Fibroblast of skin of back (primary cell): ENCODE measurements at places on chromosomes 12 and 14.
A peak's percentile ranks its signal among the peaks of the same experiment; 100 is the strongest.

GRCh38 chr14:104422837-104423681 is 156.5 kb upstream of the C14orf180 start:
- no peak for DNase-seq

- peak; percentile 51 for DNase-seq
These were observed 27.6 kb downstream of the TCTN1 start for GRCh38 chr12:110641521-110641920.

GRCh38 chr14:33062881-33063280 is 124.2 kb downstream of the NPAS3 start:
- no peak for DNase-seq

DNA sequence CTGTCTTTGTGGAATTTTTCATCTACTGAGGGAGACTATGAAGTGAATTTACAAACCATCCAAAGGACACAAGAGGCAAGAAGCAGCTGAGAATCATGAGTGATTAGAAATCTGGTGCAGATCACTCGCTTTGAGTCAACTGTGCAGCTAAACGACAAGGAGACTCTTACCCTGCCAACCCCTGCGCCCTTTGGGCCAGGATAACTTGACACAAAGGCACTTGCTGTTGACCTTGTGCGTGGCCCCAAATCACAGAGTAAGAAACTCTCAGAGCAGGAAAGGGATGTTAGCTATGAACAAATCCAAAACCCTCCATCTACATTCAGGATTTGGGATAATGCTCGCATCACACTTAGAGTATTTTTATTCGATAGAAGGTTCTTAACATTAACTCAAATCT is 11.5 kb upstream of the PARP11 start:
- DNase-seq, result no peak

DNA sequence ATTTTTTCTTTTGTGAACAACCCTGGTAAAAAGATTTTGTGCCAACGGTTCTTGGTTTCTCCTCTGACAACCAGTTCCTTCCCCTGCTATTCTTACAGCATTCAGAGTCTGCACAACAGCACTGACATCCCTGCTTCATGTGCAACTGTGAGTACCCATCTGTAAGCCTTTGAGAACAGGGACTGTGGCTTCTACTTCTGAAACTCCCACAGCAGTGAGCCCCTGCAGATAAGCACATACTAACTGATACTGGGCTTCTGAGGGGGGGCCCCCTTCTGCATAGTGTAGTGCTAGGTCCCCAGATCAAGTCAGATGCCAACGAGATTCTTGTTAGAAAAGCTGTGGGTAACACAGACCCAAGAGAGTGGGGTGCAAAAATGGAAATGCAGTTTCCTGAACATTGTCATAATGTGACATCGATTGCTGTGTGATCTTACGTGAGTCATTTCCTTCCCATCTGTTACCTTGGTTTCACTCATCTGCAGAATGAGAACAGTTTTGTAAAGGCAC is 11.1 kb upstream of the NINJ2 start:
- no peak for DNase-seq

DNA sequence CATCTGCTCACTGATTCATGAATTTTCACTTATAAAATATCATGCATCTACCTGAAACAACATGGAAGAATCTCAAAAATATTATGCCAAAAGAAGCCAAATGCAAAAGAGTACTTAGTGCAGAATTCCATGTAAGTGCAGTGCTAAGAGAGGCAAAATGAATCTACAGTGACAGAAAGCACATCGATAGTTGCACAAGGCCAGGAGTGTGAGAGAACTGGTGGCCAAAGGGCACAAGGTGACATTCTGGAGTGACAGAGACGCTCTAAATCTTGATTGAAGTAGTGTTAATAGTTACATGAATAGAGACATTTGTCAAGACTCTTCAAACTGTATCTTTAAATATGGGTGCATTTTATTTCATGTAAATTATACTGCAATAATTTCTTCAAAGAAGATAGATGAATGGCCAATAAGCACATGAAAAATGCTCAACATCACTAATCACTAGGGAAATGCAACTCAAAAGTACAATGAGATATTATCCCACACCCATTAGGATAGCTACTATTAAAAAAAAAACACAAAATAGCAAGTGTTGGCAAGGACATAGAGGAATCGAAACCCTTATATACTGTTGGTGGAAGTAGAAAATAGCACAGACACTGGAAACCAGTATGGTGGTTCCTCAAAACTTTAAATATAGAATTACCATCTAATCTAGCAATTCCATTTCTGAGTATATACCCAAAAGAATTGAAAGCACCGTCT is 71.7 kb upstream of the KICS2 start:
- DNase-seq, result no peak

- DNase-seq, result no peak
These were observed 44.5 kb downstream of the RERGL start for GRCh38 chr12:18045446-18045992.

DNA sequence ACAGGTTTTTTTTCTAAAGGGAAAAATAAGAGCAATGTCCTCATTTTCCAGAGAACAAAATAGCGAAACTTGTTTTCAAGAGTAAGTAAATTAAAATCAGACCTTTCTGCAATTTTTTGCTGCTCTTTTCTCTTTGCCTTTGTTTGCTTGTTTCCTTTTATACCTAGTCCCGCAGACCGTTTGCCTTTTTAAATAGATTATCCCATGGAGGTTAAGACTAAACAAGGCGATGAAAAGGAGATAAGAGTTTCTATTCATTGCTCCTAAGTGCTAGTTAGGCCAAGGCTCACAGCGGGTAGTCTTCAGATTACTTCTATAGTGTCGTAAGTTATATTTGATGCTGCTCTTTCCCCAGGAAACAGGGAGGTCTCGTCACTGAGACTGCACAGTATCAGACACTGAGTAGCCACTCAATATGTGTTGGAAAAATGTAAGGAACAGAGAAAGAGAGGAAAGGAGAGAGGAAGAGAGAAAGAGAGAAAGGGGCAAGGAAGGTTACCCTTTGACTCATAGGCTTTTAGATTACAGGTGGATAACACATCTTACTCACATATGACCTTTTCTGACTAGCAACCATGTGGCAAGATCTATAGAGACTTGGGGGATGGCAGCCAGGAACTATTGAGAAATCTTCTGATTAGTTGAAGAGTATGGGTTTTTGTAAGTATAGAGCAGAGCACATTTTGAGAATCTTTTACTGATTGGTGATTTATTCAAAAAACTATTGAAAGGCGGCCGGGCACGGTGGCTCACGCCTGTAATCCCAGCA is 107.5 kb upstream of the PARP11 start:
- no peak for DNase-seq

DNA sequence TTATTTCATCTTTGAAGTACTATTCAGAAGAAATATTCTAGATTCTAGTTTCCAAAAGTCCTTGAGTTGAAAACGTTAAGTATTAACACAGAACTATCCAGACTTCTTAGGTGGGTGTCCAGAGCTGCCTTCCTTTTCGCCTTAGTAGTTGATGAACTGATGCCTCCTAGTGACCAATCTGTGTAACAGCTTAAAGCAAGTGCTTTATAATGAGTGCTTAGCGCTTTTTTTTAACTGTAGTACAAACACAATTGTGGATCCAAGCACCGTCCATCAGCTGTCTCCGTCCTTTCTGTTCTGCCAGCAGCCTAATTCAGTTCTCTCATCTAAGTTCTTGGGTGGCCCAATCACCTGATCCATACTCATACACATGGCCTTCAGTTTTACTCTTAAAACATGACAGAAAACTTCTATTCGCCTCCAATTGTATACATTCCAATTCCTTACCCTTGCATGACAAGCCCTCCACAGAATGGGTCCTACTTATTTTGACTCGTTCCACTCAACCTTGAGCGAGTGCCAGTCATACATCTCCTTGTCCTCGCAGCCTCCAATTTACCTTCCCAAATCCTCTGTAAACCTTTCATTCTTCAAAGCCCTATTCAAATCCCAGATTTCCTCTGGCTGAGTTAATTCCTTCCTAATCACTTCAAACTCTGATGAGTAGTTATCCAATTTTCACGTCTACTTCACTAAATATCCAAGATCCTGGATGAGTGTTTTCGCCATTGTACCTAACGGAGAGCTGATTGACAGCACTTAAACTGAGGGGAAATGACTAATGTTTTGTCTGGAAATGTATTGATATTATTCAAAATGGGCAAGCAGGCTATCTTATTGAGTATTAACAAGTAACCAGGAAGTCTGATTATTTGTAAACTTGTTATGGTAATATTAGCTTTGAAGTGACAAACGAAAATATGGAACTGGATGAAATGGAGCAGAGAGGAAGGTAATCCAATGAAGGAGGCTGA is 5.8 kb upstream of the PHLDA1 start:
- DNase-seq, result peak; percentile 81

DNA sequence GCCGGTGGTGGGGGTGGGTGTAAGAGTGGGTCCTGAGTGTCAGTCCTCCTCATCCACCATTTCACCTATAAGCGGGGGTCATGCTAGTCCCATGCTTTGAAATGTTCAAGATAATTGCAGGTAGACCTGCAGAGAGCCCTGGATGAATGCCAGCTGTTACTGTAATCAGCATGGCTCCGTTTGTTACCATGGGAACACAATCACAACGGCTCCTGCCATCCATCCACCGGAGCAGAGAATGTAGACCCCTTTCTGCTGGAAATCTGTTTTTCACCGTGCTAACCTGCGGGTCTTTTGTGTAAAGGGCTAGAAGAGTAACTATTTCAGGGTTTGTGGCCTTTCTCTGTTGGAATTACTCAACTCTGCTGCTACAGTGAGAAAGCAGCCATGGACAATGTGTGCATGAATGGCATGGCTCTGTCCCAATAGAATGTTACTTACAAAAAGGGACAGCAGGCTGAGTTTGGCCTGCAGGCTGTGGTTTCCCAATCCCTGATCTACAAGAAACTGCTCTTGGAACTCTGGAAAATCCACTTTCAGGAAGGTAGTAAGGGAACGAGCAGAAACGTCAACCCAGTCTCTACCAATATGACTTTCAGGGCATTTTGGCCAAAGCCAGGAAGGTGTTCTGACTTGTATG is 36.1 kb downstream of the KCTD10 start:
- no peak for DNase-seq

DNA sequence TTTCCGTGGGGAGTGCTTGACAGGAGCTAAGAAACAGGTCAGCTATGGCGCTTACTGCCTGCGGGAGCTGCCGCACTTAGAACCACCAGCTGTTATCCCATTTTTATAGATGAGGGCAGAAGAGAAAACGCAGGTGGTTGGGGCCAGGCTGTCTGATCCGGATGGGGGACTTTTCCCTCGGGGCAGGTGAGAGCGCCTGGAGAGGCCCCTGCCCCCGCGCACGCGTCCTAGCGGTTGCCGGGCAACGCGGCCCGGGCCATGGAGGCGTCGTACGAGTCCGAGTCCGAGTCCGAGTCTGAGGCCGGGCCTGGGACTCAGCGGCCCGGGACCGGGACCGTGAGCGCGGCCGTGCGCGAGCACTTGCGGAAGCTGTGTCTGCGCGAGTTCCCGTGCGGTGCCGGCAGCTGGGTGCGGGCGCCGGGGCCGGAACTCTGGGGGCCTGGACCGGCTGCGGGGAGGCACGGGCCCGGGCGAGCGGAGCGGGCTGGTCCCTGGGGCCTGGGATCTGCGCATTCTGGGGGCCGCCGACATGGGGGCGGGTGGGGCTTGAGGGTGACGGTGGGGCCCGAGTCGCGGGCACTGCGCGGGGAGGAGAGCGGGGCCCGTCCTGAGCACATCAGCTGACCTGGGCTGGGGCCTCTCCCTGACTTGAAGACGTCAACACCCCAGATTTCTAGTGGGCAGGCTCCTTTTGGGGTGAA is at the start of gene LRRC43:
Gene LRRC43 (plus strand): TSS at position 237 of the 701 bp plus-strand sequence. CDS start 22 bp downstream, at position 259.
- DNase-seq, result peak; percentile 23

DNA sequence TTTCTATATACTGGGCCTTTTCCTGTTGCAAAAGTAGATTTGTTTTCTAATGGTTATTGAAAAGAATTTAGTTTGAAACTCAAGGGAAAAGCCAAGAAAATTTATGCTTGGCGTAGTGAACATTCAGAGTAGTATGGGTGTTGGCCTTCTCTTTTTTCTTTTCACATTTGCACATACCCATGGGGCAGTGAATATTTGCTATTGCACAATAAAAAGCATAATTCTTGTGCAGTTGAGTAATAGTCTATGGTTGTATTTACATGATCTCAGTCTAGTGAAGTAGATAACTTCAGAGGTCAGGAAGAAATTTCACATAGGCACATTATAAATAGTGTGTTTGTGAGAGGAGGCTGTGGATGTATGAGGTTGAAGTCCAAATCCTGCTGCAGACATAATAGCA is 158.1 kb downstream of the FLRT2 start:
- peak; percentile 10 for DNase-seq

DNA sequence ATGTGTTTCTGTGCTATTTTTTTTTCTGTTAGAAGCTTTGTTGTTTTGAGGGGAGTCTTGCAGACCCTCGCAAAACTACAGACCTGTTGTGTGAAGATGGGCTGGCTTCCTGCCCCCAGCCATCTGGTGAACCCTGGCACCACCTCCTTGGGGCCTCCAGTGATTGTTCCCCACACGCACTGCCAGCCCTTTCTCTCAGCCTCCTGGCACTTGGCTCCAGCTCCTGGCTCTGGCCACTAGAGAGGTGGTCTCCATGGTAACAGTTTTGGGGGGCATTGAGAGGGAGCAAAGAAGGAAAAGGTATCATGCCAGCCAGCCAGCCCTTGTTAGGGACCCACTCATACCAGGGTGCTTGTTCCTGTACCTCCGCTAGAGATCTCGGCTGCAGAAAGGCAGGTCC is 176.4 kb upstream of the RPH3A start:
- DNase-seq, result no peak

DNA sequence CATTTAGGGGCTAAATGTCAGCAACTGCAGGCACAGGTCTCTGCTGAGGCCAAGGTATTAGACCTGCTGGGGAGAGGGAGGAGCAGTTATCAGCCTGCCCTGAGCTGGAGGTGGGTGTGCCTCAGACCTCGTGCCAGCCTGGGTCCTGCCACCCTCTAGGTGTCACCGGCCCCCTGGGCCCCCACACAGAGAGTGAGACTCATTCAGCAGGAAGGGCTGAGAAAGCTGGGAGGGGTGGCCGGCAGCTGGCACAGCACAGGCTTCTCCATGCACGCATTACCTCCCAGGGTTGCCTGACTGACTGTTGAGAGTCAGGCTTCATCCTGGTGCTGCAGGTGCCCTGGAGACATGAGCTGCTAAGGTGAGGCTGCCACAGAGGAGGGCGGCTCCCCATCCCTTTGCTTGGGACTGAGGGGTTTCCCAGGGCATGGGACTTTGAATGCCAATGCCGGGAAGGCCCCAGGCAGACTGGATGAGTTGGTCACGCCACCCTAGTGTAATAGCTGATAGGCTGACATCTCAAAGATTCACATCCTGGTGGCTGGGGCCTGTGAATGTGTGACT is 75.3 kb upstream of the C14orf180 start:
- DNase-seq, result no peak

DNA sequence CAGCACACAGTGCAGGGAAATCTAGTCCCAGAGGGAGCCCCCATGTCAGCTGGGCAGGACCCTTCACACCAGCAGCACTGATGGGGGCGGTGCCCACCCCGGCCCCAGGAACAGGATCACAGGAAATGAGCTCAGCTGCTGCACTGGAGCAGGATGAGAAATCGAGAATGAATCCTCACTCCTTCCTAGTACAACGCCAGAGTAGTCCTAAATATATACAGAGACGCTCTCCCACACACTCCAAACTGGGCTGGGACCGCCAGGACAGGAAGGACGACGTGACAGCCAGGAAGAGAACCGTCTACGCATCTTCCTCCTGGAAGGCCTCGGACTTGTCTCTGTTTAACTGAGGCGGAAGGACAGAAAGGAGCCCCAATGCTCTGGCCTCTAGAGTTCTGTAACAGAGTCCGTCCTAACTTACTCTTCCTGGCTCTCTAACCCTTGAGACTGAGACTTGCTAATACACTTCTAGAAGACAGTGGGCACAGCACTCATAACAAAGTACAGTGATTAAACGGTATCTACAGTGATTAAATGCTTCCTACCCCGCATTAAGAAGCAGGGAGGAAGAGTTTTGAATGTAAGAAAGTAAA is 33.4 kb downstream of the CDC42BPB start:
- DNase-seq, result peak; percentile 84
